NCI-H446 (cell line): ENCODE measurements at places on chromosomes 5 and 9.

GRCh38 chr9:120306561-120306960, 273.4 kb downstream of the CDK5RAP2 start:
- no peak for DNase-seq

- DNase-seq, result no peak
Measured at GRCh38 chr9:72333709-72334108, 31.3 kb downstream of the ZFAND5 start.

GRCh38 chr5:172178301-172178987, 9.6 kb downstream of the STK10 start:
- DNase-seq, result no peak

- peak; percentile 63 for DNase-seq
Measured at GRCh38 chr9:137055385-137056364, 1.8 kb upstream of the ENTPD2 start.

GRCh38 chr9:127954831-127955293, 17.2 kb upstream of the DPM2 start:
- DNase-seq, result no peak

DNA sequence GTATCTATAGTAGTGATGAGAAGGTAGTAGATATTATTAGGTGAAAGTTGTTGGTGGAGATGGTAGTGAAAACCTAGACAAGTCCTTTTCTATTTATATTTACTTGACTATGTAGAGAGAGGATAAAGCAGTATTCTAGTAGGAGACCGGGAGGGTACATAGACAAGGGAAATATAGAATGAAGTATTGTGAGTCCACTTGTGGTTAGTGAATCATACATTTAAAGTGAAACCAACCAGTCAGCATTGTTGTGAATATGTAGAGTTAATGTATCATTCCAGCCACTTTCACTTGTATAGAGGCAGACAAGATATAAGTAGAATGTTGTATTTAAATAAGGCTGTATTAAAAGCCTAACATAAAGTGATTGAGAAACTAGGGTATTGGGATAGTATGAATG, 1711.3 kb upstream of the ACO1 start:
- DNase-seq, result no peak

DNA sequence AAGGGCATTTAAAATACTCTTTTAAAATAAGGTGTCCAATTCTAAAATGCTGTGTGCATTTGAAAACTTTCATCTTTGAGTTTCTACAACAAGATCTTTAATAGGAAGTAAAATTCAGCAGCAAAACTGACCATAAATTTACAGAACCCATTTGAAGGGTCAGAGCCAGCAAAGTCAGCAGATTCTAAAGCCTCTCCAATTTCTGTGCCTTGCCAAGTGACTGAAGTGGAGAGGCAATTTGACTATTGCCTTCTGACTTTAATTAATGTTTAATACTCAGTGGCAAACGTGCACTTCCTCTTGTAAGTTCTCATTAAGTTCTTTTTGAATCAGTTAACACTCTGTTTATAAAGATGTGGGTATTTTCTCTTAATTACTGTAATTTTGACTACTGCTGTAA, 155.2 kb downstream of the BAAT start:
- peak; percentile 32 for DNase-seq

- DNase-seq, result peak; percentile 34
Measured at GRCh38 chr9:134707031-134707680, 65.6 kb downstream of the COL5A1 start.

GRCh38 chr5:88830567-88830966, 52.4 kb downstream of the MEF2C start:
- no peak for DNase-seq

- DNase-seq, result no peak
Measured at GRCh38 chr5:110707260-110707844, 19.1 kb downstream of the TMEM232 start.

- DNase-seq, result no peak
Measured at GRCh38 chr9:77841739-77842386, 189.7 kb downstream of the GNAQ start.

DNA sequence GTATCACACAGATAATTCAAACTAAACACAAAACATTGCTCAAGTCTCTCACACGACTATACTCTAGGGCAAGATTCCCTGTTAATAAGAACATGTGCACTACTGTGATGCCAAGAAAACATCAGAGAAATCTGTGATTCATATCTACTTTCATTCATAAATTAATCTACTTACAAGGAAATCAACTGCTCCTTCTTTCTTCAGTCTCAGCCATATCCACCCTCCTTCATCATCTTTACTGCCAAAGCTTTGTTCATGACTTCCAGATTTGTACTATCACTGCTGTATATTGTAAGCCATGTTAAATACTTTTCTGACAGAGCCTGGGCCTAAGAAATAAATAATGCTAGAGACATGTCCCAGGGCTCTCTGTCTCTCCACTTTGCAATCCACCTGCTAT, 35.1 kb downstream of the CTNNAL1 start:
- no peak for DNase-seq

GRCh38 chr9:13139641-13140171, 139.8 kb downstream of the MPDZ start:
- no peak for DNase-seq

- no peak for DNase-seq
Measured at GRCh38 chr5:171619196-171619595, 166.4 kb upstream of the SMIM23 start.

DNA sequence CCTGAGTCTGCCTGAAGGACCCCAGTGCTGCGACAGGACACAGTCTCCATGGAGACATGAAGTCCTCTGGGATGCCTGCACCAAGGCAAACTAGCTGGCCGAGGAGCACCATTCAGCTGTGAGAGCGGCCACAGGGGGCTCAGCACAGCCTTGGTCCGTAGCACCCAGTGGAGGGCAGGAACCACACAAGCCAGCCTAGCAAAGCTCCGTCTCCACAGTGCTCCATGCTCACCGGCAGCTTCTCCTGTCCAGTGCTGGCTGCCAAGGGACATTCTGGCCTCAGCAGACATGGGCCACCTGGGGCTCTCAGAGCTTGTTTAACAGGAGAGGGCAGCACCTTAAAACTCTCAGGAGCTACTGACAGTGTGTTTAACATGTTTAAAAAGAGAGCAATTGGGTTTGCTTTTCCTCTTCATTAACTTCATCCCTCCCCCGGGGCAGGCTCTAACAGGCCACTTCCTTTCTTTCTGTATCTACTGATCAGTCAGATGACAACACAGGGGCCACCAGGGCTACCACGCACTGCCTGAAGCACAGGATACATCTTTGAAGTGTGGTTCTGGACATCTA, 57.0 kb downstream of the SECISBP2 start:
- DNase-seq, result no peak

DNA sequence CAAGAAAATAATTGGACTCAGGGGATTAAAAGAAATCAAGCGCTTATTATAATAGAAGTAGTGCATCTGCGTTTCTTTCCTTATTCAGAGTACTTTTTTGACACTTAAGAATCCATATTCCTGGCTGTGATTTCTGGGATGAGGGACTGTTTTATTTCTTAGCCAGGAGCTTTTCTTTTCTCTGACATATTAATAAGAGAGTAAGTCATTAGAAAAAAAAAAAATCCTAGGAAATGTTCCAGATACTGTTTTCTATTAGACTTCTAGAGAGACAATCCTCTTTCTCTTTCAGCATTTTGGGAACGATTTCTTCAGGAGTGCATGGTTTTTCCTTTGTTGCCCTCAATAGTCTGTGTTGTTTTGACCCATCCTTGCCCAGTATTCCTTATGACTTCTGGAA, 8.3 kb upstream of the ABCA1 start:
- DNase-seq, result no peak

DNA sequence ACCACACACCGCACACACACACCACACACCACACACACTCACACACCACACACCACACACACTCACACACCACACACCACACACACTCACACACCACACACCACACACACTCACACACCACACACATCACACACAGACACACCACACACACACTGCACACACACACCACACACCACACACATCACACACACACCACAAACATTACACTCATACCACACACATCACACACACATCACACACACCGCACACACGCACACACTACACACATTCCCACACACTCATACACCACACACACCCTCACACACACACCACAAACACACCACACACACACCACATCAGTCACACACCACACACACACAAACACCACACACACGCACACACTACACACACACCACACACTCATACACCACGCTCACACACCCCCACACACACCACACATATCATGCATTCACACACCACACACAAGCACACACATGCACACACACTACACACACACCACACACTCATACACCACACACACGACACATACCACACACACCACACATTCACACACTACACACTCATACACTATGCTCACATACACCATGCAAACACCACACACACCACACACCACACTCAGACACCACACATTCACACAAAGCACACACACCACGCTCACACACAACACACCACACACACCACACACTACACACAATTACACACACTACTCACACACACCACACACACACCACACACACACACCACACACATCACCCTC, 1.1 kb upstream of the UBE2QL1 start:
- no peak for DNase-seq

GRCh38 chr5:113005454-113005853, 28.9 kb downstream of the DCP2 start:
- DNase-seq, result no peak

GRCh38 chr9:86734771-86735170, 212.5 kb downstream of the GAS1 start:
- no peak for DNase-seq

GRCh38 chr9:19288081-19288480, 57.6 kb downstream of the DENND4C start:
- no peak for DNase-seq

- no peak for DNase-seq
Measured at GRCh38 chr5:180074462-180074861, 2.9 kb upstream of the RNF130 start.

GRCh38 chr5:103847060-103847459, 284.5 kb upstream of the NUDT12 start:
- no peak for DNase-seq

DNA sequence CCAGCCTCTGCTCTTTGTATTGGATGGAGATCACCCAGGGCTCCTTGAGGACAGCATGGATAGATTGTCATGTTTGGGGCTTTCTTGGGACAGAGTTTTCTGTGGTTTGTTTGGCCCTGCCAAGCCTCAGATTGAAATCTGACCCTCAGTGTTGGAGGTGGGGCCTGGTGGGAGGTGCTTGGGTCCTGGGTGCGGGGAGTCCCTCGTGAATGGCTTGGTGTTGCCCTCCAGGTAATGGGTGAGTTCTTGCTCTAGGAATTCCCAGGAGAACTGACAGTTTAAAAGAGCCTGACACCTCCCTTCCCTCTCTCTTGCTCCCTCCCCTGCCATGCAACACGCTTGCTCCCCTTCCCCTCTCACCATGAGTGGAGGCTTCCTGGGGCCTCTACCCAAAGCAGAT, 48.6 kb upstream of the OLFM1 start:
- DNase-seq, result no peak

DNA sequence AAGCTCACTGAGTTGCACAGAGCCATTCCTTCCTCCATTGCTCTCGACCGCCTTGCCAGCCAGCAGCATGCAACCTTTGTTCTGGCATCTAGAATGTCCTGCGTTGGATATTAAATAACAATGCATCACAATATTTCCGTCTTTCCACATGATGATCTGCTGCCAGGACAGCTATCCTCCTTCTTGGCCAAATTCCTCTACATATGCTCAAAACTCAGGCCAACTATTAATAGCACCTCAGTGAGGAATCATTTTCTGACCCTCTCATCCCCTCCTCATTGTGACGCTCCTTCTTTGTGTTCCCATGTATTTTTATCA, 128.6 kb downstream of the MYO10 start:
- no peak for DNase-seq
